ENCODE measurements at places on chromosomes 2 and 18. TPM values are rescaled to one million over a fixed set of nuclear protein-coding genes. Genes with fewer than 3 reads are reported as not detected.

DNA sequence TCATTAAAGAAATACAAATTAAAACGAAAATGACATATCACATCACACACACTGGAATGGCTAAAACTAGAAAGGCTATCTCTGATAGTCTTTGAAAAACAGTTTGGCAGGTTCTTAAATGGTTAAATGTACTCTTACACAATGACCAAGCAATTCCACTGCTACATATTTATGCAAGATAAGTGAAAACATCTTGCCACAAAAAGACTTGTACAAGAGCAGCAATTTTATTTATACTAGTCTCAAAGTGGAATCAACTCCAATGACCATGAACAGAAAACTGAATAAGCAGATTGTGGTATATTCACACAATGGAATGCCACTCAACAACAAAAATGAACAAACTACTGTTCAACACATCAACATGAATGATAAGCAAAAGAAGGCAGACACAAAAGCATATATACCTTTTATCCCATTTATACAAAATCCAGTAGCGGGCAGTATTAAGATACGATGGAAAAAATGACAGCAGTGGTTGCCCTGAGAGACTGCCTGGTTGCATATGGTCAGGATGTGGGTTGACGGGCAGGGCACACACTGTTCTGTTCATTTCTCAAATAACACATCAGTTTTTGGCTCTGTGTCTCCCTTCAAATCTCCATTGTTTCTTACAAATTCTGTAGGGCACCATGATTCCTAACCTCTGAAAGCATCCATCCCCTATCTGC, 25.4 kb downstream of the SP100 start:
- peak; percentile 75 for DNase-seq

DNA sequence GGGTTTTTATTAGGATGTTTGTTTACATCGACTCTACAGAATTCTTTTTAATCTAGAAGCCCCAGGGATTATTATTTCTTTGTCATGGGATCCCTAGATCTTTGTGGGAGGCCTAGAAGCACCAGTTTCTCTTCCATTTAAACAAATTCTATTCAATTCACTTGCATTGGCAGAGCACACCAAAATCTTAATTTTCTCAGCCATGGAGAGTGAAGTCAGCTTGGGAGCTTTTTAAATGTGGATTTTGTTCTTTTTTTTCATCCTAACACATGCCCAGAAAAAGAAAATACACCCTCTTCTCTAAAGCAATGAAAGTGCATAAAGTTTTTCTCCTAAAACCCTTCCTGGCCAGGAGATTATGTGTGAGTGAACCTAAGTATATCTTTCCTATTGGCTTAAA, 38.5 kb downstream of the CDCA7 start:
- no peak for DNase-seq

- DNase-seq: no peak
These were observed 105.9 kb downstream of the CERS6 start for GRCh38 chr2:168561991-168562390.

DNA sequence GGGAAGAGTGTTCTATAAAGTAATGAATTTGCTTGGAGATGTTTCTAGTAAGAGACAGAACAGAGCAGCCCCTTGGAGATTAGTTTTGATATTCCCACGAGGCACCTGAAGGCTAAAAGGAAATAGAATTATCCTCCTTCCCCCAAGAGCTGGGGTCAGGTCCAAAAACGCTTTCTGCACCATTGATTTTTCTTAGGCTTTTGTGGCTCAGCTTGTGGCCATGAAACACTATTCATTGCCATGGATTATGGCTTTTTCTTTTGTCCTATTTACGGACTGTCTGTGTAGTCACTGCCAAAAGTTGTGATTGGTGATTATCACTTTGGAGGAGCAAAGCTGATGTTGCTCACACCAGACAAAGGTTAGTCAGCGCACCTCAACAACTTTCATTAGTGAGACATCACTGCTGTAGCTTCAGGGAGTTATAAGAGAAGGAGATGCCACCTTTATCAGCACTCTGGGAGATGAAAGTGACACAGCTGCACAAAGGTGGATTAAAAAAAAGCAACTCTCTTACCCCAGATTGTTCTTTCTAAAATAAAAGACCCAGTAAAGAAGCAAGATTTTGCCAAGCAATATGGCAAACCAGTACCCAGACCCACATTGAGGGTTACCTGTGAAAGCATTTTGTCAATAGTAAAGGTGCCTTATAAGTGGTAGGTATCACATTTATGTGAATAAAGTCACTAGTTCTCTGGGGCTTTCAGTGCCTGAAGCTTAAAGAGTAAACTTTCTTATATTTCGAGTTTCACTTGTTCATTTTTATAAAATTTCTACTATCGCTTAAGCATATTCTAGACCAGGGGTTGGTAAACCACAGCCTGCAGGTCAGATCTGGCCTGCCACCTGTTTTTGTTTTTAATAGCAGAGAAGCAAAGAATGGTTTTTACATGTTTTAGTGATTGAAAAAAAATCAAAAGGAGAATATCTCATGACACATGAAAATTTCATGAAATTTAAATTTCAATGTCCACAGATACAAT, 10.6 kb downstream of the CXCR4 start:
- DNase-seq: no peak

CCDC102B gene
- total RNA-seq: 9.7 TPM
